ENCODE measurements at places on chromosomes 4 and X.
A peak's percentile ranks its signal among the peaks of the same experiment; 100 is the strongest.

DNA sequence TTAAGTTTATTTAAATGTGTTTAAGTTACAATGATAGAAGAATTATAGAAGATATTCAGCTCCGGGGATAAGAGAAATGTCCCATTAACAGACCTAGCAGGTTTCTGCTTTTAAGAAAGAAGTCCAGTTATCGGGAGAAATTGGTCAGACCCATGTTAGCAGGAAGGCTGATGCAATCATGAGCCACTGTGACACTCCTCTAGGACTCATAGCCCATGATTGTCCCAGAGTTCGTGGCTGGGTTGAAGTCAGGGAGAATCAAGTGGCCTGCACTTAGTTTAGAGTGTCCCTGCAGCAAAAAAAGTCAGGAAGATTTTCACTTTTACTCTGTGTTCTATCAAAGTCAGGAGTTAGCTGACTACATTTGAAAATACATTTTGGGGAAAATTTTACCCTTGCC lies 72.0 kb downstream of the TMEM144 start:
- no peak for DNase-seq

GRCh38 chr4:2886622-2887021 lies 43.0 kb downstream of the ADD1 start:
- DNase-seq = no peak

GRCh38 chrX:8805046-8805445 lies 3.9 kb upstream of the FAM9A start:
- no peak for DNase-seq

- no peak for DNase-seq
These were observed 39.0 kb downstream of the ENPEP start for GRCh38 chr4:110514889-110515479.

- DNase-seq = peak; percentile 40
These were observed at the start of gene EDA for GRCh38 chrX:69615779-69616456. TSS of gene EDA (plus strand) at chrX:69616113.

DNA sequence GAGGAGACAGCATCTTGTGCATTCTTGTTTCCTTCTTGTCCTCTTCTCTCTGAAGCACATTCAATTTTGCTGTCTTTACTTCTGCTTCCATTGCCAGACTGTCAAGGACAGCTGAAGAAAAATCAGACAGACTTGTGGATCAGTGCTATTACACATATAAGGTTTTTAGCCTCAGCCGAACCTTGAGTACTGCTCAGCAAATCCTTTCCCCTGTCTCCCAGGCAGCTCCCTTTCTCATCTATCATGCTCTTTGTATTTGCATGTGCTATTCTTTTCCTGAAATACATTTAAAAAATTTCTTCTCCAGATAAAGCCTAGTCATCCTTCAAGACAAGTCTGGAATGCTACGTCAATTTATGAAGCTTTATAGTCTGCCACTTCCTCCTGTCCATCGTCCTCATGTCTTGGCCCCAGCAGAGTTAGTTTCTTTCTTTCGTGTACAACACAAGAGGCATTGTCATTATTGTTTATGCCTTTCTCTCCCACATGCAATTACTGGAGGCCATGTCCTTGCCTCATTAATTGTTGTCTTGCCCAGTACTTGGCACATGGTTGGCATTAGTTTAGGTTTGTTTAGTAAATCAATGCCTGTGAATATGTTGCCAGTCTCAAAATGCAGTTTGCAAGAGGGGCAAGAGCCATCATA lies 45.1 kb downstream of the ADGRL3 start:
- DNase-seq = no peak

DNA sequence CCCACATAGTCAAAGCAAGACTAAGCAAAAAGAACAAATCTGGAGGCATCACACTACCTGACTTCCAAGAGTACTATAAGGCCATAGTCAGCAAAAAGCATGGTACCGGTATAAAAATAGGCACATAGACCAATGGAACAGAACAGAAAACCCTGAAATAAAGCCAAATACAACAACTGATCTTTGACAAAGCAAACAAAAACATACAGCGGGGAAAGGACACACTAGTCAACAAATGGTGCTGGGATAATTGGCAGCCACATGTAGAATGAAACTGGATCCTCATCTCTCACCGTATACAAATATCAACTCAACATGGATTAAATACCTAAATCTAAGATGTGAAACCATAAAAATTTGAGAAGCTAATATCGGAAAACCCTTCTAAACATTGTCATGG lies 819.3 kb upstream of the FRG1 start:
- DNase-seq = no peak

GRCh38 chrX:112233164-112233563 lies 150.6 kb upstream of the TRPC5 start:
- no peak for DNase-seq

- DNase-seq = no peak
These were observed 538.1 kb downstream of the STIM2 start for GRCh38 chr4:27398631-27399310.

- DNase-seq = no peak
These were observed 495.9 kb downstream of the SPRY1 start for GRCh38 chr4:123892368-123892976.

- no peak for DNase-seq
These were observed 161.4 kb downstream of the SPRY1 start for GRCh38 chr4:123557857-123558536.

DNA sequence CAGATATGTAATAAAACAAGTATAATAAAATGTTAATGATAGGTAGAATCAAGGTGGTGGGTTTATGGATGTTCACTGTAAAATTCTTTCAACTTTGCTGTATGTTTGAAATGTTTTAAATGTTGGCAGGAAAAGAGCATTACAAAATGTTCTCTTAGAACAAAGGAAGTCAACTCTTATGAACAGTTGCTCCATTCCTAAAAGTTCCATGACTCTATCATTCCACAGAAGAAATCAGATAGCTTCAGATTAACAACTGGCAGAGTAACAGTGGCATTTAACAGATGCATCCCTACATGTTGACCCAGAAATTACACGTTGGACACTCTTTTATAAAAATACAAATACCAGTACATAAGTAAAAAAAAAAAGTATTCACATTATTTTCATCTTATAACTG lies 2023.7 kb downstream of the ARAP2 start:
- no peak for DNase-seq

- no peak for DNase-seq
These were observed 1.8 kb downstream of the PCSK1N start for GRCh38 chrX:48833542-48834138.

- peak; percentile 43 for DNase-seq
These were observed 23.7 kb upstream of the PNMA3 start for GRCh38 chrX:153032397-153033118.

DNA sequence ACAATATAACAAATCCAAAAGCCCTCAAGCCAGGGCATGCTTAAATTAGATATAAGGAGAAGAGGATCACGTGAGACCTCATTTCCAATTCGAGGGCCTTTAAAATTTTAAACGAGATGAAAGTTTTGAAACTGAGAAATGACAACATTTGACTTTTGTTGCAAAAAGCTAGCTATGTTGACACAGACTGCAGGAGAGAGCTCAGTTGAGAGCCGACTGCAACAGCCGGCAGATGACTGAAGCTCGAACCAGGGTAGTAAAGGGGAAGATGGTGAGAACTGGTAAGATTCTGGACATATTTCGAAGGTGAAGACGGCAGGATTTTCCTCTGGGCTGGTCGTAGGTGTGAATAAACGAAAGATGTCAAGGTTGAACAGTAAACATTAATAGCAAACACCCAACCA lies 773 bp downstream of the PRMT9 start:
- DNase-seq = no peak

- no peak for DNase-seq
These were observed 16.7 kb downstream of the GAB3 start for GRCh38 chrX:154734061-154734781.

DNA sequence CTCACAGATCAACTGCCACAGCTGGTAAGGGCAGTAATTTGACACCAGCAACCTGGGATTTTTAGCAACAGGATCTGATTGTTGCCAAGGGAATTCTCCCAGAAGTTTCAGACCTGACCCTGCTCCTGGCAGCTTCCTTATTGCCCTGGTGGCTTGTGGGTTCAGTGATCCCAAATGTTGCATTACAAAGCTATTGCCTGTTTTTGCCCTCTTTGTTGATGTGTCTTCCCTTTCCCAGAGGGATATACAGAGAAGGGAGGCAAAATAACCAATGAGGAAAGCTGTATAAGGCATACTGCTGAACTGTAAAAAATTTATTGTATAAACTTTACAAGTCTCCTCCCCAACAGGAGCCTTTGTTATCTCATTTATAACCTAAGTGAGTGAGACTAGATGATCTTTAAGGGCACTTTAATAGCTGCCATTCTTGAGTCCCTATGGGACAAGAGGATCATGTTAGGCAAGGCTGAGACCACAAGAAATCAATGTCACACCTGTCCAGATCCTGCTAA lies 22.2 kb downstream of the VSIG4 start:
- DNase-seq = no peak

- no peak for DNase-seq
These were observed 73.0 kb downstream of the FAM47B start for GRCh38 chrX:35015621-35016020.

- no peak for DNase-seq
These were observed 19.3 kb downstream of the EPHA5 start for GRCh38 chr4:65651031-65651430.

DNA sequence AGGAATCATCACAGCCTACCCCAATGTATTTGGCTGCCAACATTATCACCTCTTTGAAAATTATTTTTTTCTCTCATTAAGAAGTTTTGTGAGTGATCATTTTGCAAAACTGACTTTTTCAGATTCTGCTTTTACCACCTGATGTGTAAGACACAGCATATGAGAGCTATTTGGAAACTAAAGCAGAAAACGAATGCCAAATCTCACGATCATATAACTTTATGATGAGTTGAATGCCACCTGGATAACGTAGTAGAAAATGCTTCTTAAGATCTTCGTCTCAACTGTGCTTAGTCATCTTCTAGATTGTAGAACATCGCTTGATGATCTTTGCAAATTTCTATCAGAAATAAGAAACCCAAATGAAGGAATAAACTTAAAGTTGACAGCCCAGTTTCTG lies 21.3 kb upstream of the GRXCR1 start:
- no peak for DNase-seq

DNA sequence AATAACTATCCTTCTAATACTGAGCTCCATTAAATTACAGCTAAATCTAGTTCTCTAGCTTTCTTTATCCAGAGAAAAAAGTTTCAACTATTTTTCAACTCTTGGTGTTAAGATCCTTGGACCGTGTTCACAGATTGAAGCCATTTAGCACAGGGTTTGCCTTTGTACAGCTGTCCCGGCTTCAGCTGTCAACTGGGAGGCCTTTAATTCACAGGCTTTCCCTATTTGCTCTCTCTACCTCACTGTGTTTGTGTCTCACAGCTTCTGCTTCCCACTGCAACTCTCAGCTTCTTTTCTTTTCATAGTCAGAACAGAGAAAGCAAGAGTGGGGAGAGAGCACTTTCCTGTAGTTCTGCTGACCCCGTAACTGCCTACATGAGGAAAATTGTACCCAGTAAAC lies 76.9 kb upstream of the SMAD1 start:
- no peak for DNase-seq

- no peak for DNase-seq
These were observed 211.5 kb upstream of the MID1 start for GRCh38 chrX:10831716-10832502.

DNA sequence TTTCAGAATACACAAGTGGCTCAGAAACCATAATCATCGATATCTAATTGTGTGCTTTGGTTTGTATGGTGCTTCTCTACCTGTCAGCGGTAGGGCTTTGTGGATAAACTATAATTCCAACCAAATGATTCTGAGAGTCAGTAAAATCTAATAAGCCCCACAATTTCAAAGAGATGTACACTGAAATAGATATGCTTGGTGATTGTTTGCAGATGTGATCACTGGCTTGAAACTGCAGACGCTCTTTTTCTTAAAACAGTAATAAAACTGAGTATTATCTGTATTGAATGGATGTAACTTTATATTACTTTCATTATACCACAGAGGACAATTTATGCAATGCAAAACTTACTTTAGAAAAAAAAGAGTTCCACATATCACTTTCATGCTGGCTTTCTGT lies 198.8 kb upstream of the ANXA10 start:
- DNase-seq = no peak

GRCh38 chr4:82645936-82646565 lies 84.3 kb upstream of the TMEM150C start:
- no peak for DNase-seq

- DNase-seq = no peak
These were observed 84.9 kb downstream of the CBLL2 start for GRCh38 chrX:22357621-22358020.

All from stimulated activated CD4-positive, alpha-beta T cell treated with anti-CD3 and anti-CD28 coated beads, Interleukin-1b, Interleukin-23, amount 100 ng/mL, for 24 hours (primary cell).